IPS DF 6.9 (cell line): ENCODE measurements at places on chromosomes 1 and 21.

DNA sequence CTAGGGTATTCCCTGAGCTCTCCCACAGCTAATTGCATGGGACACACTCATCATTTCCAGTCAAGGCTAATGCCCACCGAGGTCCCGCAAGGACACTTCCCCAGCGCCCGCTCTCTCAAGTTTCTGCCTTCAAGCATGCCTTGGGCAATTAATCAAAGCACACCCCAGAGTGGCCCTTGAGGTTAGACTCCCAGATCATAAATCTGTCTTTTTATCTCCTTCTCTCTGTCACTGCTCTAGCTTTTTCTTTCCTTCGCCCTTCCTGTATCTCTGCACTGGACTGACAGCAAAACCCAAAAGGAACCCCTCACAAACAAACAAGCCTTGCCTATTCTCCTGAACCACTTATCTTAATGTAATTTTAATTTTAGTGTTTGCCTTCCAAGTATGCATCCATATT, 7.9 kb upstream of the EXOSC10 start:
- no peak for DNase-seq

- DNase-seq = no peak
Observed at GRCh38 chr1:241611736-241612135, 28.4 kb downstream of the CHML start.

GRCh38 chr21:35603494-35603893, 456.8 kb downstream of the SETD4 start:
- DNase-seq = peak; percentile 22

GRCh38 chr21:44995343-44995941, 55.6 kb downstream of the SLX9 start:
- no peak for DNase-seq

DNA sequence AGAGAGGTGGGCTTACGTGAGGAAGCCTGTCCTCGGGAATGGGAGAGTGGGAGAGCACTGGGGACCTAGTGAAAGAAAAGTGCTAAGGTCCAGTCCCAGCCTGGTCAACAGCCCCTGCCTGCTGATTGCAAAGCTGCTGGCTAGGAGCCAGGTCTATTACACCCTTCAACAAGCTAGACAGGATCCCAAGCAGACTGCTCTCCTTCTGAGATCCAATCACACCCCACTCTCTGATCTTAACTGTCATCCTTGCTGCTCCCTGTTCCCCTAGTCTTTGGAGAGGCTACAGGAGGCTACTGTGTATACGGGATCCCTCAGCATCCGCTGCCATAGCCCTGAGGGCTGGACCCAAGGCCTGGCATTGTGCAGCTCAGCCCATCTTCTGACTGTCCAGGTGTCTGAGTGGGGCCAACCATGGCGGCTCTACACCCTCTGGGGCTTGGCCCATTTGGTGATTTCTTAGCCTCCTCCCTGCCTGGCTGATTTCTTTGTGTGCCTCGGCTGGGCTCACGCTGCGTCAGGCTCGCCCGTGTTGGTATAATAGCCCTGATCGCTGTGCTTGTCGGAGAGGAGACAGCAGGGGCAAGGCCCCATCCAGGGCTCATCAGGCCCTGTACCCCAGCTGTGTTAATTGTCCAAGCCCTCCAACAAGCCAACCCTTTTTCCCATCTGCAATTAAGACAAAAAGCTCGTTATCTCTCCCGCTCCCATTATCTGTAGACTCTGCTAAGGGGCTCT, 43.9 kb downstream of the NAV1 start:
- DNase-seq = no peak

DNA sequence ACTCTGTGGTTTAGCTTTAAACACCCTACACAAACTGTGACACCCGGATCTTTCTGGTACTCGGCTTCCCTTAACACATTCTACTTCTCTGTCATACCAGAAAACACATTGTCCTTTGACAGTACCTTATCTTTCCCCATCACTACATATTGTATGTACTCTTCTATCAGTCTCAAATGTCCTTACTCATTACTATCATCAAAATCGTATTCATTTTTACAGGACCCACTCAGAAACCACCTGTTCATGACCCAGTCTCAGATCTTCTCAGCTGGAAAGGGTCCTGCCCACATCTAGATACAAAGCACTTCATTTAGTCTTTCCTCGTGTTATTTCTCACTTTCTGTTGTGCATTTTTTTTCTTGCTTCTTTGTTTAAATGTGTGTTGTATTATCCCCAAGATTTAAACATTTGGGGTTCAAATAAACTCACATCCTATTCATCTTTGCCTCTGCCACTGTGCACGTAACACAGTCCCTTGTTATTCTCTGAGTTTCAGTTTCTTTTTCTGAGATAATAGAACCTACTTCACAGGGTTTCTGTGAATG, 27.7 kb downstream of the CD34 start:
- no peak for DNase-seq

GRCh38 chr21:33101300-33101911, 31.5 kb downstream of the OLIG1 start:
- DNase-seq = no peak

DNA sequence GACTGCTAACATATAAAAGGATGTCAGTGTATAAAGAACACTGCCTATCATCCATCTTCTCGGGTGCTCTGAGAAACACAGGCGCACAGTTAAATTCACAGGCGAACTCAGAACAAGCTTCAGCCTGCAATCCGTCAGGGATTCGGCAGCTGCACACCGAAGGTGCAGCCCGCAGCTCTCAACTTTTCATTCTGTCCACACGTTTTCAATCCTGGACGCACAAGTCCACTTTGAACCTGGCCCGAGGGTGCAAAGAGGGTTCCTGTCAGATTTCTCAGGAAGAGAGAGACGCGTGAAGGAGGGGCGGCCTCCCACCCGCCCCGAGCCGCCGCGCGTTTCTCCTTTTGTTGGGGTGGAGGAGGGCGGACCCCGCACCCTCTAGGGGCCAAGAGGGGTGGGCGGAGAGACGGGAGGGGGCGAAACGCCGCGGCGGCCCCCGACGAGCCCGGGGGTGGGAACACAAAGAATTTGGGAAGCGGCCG, 724 bp downstream of the DOCK7 start:
- no peak for DNase-seq

DNA sequence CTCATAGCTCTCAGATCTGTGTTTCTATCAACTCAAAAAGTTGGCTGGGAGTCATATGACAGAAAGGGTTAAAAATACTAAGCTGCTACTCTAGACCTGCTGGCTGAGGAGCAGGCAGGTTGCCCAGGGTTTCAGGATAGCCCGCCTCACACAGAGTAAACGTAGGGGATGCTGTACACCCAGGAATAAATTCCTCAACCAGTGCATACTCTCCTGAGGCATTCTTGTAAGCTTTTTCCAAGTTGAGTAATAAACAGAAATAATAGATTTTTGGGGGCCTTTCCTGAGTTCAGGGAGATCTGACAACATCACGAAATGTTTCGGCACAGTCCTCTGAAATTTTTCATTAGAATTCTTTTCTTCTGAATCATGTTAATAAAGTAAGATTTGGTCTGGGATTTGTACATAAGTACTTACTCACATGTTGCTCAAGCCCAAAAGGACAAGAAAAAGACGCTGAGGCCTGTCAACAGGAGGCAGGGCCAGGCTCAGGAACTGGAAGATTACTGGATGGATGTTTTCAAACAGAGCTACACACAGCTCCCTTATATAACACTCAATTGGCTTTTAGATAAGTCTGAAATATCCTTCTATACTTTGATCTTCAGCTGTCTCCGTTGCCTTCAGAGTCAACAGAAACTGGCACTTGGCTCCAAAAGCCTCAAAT, 41.0 kb downstream of the TGFBR3 start:
- DNase-seq = no peak

DNA sequence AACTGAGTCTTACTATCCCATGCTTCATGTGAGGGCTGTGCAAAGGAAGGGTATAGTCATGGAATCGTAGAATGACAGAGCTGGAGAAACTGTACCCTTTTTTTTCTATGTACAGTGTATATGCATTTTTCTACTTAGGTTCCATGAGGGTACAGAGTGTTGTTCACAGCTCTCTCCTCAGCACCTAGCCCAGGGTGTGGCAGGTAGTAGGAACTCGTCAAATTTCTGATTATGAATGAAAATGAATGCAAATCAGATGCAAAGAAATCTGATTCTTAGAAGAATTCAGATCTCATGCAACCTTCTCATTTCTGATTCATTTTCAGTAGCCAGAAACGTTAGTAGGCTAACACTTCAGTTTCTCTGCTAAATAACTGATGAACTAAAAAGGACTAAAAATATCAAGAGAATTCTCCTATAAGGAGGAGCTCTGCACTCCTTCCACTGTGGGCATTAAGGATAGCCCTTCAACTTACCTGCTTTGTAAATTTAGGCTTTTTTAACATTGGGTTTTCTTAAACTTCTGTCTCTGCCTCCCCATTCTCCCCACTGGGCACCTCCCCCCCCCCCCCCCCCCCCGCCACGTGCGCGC, 18.0 kb upstream of the HHAT start:
- no peak for DNase-seq

- DNase-seq = no peak
Observed at GRCh38 chr1:93352376-93352775, 6.7 kb downstream of the DR1 start.

GRCh38 chr1:6166655-6167390, 13.3 kb downstream of the CHD5 start:
- DNase-seq = no peak
